Tibial artery (tissue), 4 donors: ENCODE measurements at places on chromosomes 13 and 19.

DNA sequence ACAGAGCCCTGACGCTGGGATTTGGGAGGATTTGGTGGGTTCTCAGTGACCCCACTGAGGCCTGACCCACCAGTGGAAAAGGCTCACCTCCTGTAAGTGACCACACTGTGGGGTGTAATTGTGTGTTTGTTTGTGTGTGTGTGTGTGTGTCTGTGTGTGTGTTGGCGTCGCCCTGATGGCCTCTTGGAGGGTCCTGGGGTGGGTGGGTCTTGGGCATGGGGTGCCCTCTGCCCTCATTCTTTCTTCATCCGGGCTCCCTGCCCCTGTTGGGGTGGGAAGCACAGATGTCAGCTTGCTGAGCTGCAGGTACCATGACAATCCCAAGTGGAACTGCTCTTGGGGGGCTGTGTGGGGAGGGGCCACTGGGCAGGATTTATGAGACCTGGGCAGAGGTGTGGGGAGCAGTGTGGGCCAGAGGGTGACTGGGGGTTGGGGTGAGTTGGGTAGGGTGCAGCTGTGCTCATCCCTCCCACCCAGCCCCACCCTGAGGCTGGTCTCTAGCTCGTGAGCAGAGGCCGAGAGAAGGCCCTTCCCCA lies 22.8 kb downstream of the WTIP start:
- peak; percentile 5 for DNase-seq

- DNase-seq = no peak
Measured at GRCh38 chr19:49106648-49107135, 7.5 kb upstream of the LIN7B start.

DNA sequence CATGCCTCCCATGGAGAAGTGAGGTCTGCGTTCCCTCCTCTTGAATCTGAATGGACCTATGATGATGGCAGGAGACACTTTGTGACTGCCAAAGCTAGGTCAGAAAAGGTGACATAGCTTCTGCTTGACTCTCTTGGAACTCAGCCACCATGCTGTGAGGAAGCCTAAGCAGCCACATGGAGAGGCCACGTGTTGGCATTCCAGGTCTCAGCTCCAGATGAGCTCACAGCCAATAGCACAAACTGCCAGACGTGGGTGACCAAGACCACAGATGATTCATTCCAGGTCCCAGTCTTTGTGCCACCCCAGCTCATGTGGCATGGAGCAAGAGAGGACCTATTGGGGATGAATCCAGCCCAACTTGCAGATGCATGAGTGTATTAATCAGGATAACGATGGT lies 8.7 kb upstream of the GGACT start:
- DNase-seq = no peak

GRCh38 chr13:85896516-85897450 lies 97.6 kb upstream of the SLITRK6 start:
- no peak for DNase-seq

DNA sequence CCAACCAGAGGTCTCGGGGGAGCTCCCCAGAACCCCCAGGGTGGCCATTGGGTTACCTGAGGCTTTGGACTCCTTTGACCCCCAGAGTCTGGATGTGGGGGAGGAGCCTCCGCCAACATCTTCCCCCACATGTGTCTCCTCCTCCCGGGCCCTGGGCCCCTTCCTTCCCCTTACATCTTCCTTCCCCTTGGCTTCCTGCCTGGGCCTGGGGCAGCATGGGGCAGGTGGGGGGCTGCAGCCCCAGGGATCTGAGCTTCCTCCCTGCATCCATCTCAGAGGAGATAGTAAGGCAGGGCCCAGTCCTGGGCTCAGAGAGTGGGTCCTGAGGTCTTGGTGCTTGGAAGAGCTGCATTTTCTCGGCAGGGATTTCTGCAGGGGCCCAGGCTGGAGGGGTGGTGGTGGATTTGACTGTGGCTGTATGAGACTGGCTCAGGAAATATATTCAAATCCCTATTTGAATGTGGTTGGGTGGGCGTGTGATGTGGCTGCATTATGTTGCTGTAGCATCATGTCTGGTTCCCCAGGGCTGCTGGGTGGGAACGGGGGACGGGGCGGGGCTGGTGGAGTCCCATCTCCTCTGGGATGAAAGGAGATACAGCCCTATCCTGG lies 919 bp downstream of the VAV1 start:
- DNase-seq = peak; percentile 31

DNA sequence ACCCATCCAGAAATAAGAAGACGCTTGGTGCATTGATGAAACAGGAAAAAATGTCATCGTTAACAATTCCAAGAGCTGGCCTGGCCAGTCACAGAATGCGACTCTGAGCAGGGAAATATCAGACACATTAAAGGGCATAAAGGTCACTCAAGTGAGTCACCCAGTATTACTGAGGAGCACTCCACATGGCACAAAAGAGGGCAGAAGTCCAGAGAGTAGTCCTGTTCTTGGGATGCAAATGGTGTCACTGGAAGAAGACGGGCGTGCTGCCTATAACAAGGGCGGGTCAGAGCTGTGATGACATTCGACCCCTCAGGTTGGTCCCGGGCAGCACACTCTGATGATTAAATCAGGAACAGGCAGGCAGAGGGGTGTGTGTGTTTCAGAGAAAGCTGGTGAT lies 720.3 kb downstream of the UQCRFS1 start:
- DNase-seq = no peak

- DNase-seq = no peak
Measured at GRCh38 chr19:28426110-28426729, 786.7 kb downstream of the UQCRFS1 start.

GRCh38 chr13:33249066-33249465 lies 36.5 kb downstream of the STARD13 start:
- no peak for DNase-seq

- no peak for DNase-seq
Measured at GRCh38 chr13:35449821-35450220, 26.7 kb downstream of the MAB21L1 start.

DNA sequence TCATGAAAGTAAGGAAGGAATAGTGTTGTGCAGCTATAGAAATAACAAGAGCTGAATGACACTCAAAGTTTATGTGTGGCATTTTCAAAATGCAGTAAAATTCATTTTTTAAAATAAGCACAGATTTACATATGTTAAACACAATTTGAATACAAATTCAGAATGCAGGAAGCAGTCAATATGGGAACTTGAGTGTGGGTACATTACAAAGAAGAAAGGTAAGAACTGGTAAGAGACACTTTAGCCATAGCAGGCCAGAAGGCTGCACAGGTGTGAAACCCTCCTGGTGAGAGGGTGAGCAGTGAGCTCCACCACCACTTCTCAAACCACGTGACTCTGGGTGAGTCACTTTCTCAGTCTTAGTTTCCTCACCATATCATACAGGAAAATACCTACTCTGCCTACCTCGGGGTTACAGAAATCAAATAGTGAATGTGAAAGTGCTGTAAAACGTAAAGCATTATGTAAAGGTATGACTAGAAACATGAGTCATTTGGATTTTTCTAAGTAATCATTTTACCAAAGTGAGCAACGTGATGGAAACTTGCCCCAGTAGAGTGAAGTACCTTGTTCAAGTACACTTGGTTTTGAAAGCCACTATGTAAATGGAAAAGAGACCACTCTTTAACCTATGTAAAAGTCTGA lies 40.5 kb downstream of the USP12 start:
- no peak for DNase-seq

DNA sequence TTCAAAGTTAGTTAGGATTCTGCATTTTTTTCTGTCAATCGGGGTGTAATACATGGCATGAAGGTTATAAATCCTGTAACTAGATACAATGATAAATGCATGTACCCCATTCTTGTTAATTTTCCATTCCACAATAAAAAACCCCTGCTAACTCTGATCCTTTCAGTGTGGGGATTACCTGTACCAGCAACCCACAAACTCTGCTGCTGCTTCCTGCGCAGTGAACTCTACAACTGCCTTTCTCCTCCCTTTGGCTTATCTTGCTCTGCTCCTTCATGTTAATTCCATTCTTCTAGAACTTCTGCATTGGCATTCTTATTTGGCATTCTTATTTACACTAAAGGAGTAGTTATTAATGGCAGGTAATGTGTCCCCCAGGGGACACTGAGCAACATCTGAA lies 273.1 kb downstream of the KLF12 start:
- no peak for DNase-seq

- no peak for DNase-seq
Measured at GRCh38 chr19:24065243-24065642, 21.7 kb upstream of the ZNF254 start.

DNA sequence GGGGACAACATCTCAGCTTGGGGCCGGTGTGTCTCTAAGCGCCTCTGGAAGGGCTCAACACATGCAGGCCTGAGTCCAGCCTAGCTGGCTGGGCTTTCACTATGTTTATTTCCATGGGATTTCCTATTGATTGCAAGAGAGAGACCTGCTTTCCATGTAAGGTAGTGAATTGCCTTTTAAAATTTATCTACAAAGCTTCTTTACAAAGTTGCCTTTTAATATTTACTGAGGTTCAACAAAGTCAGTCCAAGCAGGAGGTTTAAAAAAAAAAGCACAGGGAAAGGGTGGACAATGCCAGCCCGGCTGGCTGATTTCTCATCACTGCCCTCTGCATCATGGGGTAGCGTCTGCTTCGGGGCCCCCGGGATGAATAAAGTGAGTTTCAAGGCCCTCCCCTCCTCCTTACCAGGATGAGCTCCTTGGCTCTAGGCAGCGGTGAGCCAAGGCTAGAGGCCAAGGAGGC lies 15.8 kb downstream of the TLE2 start:
- no peak for DNase-seq
